ENCODE measurements at places on chromosomes 7 and 10.
A peak's percentile ranks its signal among the peaks of the same experiment; 100 is the strongest.

DNA sequence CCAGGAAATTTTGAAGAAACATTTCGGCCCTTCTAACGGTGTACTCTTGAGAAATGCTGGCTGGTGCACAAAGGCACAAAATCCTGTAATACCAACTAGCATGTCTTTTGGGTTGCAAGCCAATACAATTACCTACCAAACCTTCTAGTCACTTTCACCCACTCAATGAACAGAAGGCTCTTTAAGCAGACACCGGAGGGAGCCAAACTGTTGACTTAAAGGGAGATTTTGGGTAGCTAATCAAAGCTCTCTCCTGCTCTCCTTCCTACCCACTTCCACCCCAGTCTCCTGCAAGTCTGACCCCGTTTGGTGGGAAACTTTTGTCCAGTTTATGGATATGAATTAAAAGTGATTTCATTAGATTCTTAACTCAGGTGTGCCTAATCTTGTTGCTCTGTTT is 24.0 kb downstream of the GRM3 start:
- no peak for DNase-seq

GRCh38 chr10:101617824-101618568 is 29.9 kb downstream of the DPCD start:
- no peak for DNase-seq

GRCh38 chr10:103901299-103901698 is 16.7 kb downstream of the STN1 start:
- no peak for DNase-seq

DNA sequence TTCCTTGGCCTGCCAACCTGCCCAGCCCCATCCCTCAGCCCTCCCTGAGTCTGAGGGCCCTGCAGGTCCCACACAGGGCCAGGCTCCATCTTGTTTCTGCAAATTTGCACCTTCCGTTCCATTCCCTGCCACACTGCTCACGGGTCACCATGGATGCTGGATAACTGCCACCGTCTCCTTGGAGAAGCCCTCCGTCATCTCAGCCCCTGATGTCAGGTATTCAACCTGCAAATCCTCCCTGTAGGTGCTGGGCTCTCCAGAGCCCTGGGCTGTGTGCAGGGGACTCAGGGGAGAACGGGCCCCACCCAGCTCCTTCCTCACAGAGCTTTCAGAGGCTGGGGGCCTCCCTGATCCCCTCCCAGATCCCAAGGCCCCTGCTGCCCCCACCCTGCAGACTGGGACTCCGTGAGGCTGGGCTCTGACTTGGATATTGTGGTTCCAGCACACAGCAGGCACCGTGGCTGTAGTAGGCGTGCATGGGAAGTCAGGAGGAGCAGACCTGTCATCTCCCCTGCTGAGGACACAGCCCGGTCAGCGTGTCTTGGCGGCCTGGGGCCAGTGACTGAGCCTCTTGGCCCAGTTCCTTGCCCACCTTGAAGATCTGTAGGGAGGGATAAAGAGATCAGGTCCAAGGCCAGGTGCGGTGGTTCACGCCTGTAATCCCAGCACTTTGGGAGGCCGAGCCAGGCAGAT is 121.7 kb upstream of the TNRC18 start:
- no peak for DNase-seq

GRCh38 chr7:92425311-92425947 is 21.9 kb upstream of the GATAD1 start:
- DNase-seq = no peak

DNA sequence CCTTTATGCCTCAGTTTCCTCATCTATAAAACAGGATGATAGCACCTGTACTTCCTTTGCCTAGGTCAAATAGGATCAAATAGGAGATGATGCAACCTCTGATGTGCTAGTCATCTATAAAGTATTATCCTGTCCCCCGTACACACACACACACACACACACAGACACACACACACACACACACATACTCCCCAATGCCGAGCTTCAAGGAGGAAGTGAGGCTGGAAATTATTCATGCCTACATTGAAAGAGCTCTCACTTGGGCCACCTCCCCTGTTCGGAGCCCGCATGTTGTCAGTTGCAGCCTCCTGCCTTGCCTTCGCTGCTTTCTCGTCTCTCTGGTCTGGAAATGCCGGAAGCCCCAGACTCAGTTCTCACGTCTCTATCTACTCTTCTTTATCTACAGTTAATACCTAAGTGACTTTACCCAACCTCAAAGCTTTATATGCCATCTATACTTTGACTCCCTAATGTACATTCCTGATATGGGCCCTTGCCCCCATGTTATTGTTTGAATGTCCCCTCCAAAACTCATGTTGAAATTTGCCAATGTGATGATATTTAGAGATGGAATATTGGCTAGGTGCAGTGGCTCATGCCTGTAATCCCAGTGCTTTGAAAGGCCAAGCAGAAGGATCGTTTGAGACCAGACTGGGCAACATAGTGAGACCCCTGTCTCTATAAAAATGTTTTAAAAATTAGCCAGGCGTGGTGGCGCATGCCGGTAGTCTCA is 6.9 kb upstream of the UBE2H start:
- DNase-seq = no peak

GRCh38 chr7:8719102-8719501 is 285.7 kb downstream of the NXPH1 start:
- DNase-seq = no peak

DNA sequence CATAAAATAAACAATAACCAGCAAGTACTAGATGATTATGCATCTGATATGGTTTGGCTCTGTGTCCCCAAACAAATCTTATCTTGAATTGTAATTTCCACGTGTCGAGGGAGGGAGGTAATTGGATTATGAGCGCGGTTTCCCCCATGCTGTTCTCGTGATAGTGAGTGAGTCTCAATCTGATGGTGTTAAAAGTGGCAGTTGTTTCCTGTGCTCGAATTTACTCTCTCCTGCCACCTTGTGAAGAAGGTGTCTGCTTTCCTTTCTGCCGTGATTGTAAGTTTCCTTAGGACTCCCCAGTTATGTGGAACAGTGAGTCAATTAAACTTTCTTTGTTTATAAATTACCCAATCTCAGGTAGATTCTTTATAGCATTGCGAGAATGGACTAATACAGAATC is 15.1 kb downstream of the CNTNAP2 start:
- DNase-seq = no peak

- DNase-seq = no peak
These were observed 77.9 kb downstream of the RNLS start for GRCh38 chr10:88505265-88505664.

DNA sequence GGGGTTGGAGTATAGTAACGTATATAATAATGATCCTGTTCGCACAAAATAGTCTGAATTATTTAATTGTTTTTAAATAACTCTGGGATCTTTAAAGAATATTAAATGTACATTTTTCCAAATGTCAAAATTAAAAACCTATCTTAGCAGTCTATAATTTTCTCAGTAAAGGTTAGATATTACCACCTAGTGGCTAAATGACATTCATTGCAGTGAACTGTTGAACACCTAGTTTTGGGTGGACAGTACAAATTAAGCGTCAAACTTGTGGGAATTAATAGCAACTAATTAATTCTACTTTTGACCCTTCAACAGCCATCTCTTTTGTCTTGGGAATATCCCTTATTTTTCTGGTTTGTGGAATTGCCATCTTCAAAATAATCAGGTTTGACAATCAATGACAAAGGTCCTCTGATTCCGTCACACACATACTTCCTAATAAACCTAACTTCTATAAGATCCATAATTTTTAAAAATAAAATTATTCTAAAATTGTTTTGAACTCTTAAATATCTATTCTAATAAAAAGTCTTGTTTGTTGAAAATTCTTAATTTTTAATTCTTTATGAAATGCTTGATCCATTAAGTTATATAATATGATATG is 165.7 kb downstream of the SEMA3D start:
- no peak for DNase-seq

GRCh38 chr7:50317697-50318669 is 13.5 kb downstream of the IKZF1 start:
- DNase-seq = no peak

DNA sequence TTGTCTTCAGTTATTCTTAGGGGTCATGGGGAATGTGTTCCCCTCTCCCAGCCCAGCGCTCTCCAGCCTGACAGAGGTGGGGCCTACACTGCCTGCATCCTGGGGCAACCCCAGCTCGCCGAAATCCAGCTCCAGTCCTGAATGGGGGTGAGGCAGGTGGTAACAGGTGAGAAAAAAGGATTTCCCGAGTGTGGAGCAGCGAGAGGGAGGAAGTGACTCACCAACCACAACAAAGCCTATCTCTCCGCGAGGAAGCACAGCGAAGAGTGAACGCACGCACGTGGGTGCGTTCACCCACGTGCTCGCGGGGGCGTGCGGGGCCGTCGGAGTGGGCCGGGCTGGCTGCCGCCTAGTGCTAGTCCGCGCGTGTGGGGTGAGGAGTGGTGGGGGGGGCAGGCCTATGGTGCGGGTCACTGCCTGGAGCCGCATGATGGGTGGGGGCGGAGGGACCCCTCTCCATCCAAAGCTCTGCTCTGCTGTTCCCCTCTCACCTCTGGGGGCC is 855 bp upstream of the PALD1 start:
- peak; percentile 59 for DNase-seq

DNA sequence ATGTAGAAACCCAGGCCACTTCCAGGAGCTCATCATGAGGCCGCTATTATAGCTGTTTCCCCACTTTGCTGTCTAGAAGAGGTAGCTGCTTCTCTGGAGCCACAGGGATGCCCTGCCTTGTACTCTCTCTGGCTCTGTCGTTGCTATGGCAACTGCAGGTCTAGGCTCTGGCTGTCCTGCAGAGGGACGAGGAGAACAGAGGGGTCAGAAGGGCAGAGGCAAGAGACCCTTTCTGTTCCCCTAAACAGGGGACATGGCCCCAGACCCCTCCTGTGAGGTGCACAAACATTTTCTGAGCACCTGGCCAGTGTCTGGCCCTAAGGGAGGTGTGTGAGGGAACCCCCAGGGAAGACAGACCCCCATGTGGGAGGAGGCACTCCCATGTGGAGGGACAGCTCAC is 31.4 kb downstream of the ITPRIP start:
- no peak for DNase-seq

GRCh38 chr7:12119620-12120303 is 91.3 kb upstream of the TMEM106B start:
- DNase-seq = no peak

DNA sequence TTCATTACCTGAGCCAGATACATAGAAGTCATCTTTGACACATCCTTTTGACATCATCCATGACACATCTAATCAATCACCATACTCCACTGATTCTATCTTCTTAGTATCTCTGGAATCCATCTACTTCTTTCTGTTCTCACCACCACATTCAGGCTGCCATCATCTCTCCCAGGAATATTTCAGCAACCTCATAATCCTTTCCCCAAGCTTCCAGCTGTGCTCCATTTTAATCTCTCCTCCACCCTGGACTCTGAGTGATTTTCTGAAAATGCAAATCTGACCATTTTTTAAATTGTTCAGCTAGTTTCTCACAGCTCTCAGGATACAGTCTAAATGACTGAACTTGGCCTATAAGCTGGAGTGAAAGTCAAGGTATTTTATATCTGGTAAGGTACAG is 2.5 kb upstream of the BTRC start:
- DNase-seq = no peak

- no peak for DNase-seq
These were observed 94.9 kb downstream of the ARHGAP12 start for GRCh38 chr10:31833753-31834152.

DNA sequence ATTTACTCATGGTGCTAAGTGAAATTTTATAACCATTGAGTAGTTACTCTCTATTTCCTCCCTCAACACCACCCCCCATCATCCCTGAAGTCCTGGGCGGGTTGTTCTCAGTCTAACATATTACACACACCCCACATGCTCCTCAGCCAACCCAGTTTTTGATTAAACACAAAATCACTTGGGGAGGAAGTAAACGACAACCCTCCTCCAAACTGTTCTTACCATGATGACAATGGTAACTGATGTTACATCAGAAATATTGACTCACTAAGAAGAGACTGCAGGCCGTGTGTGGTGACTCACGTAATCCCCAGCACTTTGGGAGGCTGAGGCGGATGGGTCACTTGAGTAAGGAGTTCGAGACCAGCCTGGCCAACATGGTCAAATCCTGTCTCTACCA is 44.2 kb downstream of the RAB11FIP2 start:
- no peak for DNase-seq

DNA sequence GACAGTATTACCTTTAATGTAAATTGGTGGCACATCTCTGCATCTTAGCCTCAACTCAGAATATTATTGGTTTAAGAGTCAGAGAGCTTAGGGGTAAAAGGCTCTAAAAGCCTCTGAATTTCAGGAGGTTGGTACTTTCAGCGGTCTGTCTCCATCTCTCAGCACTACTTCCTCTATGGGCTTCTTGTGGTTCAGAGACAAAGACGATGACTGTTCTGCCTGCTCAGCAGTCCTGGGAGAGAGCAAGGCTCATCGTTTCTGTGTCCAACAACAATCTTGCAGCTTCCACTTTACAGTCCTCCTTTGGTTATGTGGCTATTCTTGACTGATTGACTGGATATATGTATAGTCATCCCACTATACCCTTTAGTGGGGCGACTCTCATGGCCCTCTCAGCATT is 394.7 kb downstream of the AUTS2 start:
- DNase-seq = no peak
